NCI-H2081 (cell line): ENCODE measurements at places on chromosomes 12 and 14.

DNA sequence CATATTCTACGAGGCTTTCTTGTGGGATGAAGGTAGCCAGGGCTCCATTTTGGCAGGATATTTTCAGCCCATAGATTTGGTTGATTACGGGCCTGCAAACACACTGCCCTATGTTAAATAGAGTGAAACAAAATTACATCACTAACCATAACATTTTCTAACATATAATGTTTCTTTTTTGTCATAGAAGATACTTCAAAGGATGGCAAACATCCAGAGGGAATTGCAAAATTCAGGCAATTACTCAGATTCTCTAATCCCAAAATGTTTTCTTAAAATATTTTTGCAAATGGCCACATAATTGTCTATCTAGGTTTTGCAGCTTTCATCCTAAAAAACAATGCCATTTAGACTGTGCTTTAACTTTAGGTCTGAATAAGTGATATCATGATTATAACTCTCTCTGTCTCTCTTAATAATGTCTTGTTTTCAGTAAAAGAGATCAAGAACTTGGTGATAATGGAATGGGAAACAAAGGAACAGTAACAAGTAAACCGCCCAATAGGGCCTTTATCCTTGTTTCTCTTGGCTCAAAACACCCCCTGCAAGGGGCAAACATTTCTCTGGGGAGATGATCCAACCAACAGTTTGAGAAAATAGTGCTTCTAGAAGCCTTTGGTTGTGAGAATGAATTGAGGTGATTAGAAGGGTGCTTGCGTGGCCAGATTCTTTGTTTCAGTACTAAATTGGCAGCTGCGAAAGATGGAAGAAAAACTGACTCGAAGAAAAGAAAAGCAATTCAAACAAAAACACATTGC lies 54.4 kb upstream of the BTG1 start:
- DNase-seq: no peak

DNA sequence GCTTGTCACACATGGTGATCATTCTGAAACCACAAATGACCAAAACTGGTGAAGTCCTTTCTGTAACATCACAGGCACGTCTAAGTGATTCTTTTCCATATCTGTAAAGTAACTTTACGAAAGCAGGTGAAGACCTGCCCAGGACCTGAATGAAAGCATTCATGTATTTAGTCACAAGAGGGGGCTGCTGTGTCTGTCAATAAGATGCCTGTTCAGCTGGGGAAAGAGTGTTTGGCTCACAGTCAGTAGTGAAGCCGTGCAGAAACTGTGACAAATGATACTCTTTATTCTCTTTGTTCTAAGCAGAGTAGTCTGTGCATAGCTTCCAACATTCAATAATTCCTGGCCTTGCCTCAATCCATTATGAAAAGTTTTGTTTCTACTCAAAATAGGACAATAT lies 373.5 kb upstream of the OR4E1 start:
- DNase-seq: no peak

DNA sequence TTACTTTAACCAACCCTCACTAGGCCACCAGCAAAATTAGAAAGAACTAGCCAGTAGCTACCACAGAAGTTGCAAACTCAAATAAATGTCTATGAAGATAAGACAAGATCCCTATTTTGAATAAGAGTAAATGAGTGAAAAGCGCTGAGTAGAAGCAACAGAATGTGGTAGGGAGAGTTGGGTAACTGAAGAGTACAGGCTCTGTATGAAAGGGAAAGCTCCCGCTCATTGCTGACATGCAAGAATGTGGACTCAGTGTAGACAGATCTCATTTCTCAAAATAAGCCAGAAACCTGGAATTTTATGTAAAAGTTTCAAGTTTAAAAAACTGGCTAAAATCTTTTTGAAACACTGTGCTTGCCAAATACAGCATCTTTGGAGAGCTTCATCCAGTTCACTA lies 63.9 kb downstream of the NAV3 start:
- DNase-seq: no peak

DNA sequence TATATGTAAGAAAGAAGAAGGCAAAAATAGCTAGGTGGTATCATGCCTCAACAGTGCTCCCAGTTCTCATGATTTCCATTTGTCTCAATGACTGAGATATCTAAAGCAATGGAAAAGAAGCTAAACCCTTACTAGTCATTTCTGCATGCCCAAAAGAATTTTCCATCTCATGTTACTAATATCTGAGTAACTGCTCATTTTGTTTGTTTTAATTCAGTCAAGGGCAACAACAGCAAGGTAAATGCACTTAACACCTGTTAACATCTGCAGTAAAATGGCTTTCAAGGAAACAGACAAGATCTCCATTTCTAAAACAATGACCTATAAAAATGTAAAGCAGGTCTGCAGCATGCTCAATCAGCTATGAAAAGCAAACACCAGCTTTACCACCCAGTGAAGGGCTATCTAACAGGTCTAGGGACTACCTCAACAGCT lies 19.4 kb upstream of the SELPLG start:
- DNase-seq: no peak

DNA sequence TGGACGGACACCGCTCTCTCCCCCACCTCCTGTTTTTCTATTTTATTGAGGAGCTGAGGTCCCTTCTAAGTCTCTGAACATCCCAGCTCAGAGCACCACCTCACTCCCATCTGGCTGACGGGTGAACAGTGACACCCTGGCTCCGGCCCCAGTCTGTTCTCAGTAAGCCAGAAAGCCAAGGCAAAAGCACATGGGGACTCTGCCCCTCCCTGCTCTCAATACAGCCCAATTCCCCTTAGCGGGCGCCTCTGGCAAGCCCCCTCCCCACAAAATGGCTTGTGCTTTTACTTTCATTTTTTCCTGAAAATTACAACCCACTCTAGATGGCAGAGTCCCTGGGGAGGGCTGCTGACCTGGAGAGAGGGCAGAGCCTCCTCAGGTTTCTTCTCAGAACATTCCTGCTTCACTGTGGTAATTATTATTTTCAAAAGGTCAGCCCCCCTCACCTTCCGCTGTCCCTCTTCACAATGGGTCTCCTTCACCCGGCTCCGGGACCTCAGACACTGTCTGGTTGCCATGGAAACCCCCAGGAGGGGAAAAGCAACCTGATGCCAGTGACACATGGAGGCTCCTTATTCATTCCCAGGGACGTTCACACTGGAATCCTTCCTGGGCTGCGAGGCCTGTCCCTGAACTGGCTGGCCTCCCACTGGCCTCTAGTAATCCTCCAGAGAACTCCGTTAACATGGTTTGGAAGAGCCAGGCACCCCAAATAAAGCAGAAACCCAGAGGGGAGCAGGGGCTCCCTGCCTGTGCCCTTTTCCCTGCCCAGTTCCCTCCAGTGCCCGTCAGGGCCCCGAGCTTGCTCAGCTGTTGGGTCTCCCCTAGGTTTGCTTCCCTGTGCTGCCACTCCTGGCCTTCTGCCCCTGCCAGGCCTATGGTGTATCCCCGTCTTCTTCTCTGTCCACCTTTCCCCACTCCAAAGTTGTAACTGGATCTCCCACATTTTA lies 15.9 kb downstream of the COL2A1 start:
- DNase-seq: no peak

- DNase-seq: peak; percentile 20
These were observed 6.6 kb downstream of the PPP4R4 start for GRCh38 chr14:94180655-94181271.

GRCh38 chr12:57093415-57094207 lies 4.7 kb downstream of the NAB2 start:
- no peak for DNase-seq

- DNase-seq: no peak
These were observed 72.3 kb downstream of the CMAS start for GRCh38 chr12:22118238-22118790.

DNA sequence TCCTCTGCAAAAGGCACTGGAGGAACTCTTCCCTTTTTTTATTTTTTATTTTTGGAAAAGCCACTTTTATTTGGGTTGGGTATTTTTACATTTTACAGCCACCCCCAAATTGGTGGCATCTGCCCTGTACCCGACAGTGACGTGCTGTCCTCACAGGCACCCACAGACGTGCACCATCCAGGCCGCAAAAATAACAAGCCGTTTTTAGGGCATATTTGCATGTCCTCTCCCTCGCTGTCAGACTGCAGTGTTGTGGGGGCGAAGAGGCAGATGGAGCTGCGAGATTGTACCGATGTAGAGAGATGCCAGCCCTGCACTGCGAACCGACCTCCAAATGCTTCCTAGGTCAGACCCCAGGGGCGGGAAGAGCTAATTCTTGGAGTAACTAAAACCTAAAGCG lies 12.2 kb downstream of the JDP2 start:
- DNase-seq: no peak
